ENCODE measurements at places on chromosomes 13 and 19. TPM values are rescaled to one million over a fixed set of nuclear protein-coding genes. Genes with fewer than 3 reads are reported as not detected.
A peak's percentile ranks its signal among the peaks of the same experiment; 100 is the strongest.

GRCh38 chr19:14375055-14375581 is 6.1 kb upstream of the ADGRE5 start:
- DNase-seq = peak; percentile 77

DNA sequence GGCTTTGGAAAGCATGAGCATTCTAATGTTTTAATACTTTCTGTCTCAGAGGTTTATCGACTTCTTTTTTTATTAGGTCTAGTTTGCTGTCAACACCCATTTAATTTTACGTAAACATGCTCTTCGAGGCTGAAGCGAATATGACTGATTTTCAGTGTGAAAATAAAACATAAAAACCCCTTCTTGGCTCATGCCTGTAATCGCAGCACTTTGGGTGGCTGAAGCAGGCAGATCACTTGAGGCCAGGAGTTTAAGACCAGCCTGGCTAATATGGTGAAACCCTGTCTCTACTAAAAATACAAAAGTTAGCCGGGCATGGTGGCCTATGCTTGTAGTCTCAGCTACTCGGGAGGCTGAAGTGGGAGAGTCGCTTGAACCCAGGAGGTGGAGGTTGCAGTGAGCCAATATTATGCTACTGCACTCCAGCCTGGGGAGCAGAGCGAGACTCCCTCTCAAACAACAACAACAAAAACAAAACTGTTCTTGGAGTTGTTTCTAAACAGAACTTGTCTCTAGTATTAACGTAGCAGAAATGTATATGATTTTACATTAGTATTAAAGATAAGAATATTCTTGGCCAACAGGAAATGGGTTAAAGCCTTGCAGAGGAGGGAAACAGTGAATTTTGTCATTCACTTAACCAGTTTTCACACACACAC is 7.1 kb upstream of the IGFL3 start:
- DNase-seq = no peak

DNA sequence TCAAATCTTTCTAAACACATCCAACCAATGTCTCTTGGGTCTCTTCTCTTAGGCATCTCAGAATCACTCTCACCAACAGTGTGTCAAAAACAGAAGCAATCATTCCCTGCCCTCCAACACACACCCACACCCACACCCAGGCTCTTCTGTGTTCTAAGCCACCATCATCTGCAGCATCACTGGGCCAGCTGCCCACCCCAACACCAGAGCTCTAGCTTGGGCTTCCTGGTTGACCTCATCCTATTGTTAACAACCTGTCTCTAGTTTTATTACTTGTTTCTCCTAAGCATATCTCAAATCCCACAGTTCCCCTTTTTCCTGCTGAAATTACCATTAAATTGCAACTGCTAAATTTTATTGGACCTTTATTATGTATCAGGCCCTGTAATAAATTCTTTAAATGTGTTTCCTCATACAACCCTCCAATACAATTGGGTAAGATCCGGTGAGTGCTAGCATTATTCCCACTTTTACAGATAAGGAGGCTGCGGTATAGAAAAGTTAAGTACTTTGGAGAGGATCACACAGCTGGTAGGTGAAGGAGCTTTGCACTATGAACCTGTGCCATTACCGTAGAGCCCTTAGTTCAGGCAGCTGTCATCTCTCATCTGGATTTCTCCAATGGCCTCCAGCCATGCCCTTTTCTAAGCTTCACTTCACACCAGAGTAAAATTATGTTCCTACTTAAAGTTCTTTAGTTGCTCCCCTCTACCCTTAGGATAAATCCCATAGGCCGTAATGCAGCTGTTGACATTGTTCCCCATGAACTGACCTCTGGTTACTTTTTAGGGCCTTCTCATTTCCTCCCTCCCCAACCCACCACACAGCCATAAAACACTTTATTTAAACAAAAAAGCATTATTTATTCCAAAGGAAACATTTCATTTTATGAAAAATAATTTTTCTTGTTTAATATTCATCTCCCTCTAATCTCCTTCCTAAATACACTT is 227.7 kb downstream of the B3GLCT start:
- no peak for DNase-seq

GRCh38 chr13:114167426-114167825 is 11.6 kb upstream of the CFAP97D2 start:
- no peak for DNase-seq

GRCh38 chr13:98083507-98083906 is 59.4 kb upstream of the FARP1 start:
- DNase-seq = no peak

ZNF331 gene
- 20.9 TPM for total RNA-seq
